ENCODE measurements at places on chromosomes 16 and 17.
A peak's percentile ranks its signal among the peaks of the same experiment; 100 is the strongest.

GRCh38 chr16:11232852-11233726 lies 22.9 kb downstream of the SOCS1 start:
- DNase-seq = peak; percentile 95

- DNase-seq = no peak
Observed at GRCh38 chr17:70022175-70022574, 52.9 kb upstream of the KCNJ16 start.

GRCh38 chr17:69223809-69224208 lies 4.8 kb downstream of the ABCA10 start:
- DNase-seq = no peak

GRCh38 chr16:10312784-10313724 lies 72.8 kb upstream of the ATF7IP2 start:
- no peak for DNase-seq

GRCh38 chr16:66717112-66717675 lies 20.7 kb upstream of the CMTM4 start:
- DNase-seq = peak; percentile 24

DNA sequence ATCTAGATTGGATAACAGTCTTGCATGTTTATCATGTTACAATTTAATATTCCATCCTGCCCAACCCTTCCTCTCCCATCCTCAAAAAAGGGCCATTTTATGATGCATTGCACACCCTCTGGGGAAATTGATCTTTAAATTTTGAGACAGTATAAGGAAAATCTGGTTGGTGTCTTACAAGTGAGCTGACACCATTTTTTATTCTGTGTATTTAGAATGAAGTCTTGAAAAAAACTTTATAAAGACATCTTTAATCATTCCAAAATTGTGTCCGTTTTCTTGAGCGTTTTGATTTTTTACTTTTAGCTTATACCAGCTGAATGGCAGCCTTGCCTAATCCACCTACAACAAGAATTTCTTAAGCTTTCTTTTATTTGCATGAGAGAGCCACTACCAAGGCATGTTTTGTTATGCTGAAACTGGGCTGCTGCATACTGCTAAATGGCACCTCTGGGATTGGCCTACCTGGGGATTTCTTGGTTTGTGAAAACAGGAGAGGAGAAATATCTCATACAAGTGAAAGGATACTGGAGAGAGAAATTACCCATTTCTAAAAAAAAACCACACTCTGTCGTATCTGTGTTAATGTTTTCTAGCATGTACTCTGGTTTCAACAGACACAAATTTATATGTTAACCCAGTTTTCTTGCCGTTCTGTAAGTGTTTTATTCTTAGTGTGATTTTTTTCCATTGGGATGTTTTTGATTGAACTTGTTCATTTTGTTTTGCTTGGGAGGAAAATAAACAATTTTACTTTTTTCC lies 52.2 kb downstream of the TUBD1 start:
- DNase-seq = no peak

DNA sequence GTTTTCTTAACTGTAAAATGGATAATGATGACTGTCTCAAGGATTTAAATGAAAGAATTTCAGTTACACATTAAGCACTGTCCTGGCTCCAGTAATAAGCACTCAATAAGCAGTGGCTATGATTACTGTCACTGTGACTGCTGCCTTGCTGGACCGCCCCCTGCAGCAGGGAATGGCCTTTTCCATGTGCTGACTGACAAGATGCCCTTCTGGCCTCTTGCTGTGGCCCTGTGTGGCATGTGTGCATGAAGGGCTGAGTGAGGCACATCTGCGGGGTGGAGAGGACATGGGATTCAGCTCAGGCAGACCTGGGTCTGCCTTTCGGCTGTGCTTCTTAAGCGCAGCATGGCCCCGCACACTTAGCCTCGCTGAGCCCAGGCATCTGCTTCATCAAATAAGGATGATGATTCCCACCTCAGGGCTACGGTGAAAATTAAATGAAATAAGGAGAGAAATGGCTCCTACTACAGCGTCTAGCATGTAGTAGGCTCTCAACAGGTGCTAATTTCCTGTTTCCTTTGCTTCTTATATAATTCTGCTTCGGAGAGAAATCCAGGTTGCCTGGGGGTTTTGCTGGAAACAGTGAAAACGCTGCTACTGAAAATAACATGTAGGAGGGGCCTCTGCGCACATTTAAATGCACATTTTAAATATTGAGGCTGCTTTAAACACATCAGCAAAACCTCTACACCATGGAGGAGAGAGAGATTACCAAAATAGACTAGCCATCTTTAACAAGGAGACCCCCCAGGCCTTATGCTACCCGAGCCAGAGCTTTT lies 183.9 kb downstream of the PARN start:
- DNase-seq = no peak

DNA sequence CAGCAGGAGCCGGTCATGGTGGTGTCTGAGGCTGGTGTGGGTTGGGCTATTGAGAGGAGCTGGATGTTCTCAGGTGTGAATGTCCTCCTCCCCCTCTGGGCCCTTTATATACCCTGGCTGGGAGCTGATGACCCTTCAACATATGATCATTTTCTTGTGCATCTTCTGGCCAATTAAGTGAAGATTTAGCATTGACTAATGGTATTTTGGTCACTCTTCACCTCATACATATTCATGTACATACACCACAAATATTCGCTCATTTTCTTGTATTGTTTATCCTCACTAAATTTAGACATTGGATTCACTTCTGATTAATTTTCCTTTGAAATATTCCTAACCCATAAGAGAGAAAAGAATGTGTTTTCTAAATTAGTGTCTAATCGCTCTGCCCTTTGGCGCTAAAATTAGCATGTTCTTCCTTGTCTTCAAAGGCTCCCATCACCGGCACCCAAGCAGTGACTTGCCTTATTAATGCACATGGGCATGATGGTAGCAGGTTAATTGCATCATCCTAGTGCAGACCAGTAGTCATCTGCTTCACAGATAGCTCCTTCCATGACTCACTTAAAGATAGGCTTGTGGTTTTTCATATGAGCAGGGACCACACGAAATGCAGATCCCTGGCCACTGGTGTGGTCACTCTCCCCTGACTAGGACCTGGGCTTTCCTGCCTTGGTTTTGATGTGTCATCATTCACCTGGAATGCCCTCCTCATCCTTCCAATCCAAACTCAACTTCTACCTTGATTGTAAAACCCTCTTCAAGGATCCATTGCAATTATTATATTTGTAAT lies at the start of gene KRTAP2-4:
KRTAP2-4 (minus strand) TSS at position 51 of the 796 bp plus-strand sequence; CDS start at position 17, 34 bp downstream.
- no peak for DNase-seq

GRCh38 chr17:53950207-53950857 lies 127.6 kb downstream of the KIF2B start:
- no peak for DNase-seq
